ENCODE measurements at places on chromosomes 2 and 18. TPM values are rescaled to one million over a fixed set of nuclear protein-coding genes. Genes with fewer than 3 reads are reported as not detected.

Gene PCARE
- under 0.01 TPM for total RNA-seq

Gene APOB
- total RNA-seq = not detected

Gene DOK6
- total RNA-seq = 2.1 TPM

Gene MSTN
- 0.08 TPM for total RNA-seq

Gene TTL
- 33.6 TPM for total RNA-seq

Gene CROCC2
- 0.41 TPM for total RNA-seq

Gene CYTIP
- 0.82 TPM for total RNA-seq

Gene REEP1
- not detected for total RNA-seq

Gene CDH19
- total RNA-seq = not detected

Gene NLRC4
- not detected for total RNA-seq

Gene ALLC
- total RNA-seq = not detected

Gene CD226
- 0.99 TPM for total RNA-seq

Gene ZNF892
- total RNA-seq = 4.9 TPM

Gene SMYD1
- not detected for total RNA-seq

Gene MAP2
- 2.1 TPM for total RNA-seq

Gene CRYBA2
- total RNA-seq = not detected

Gene LYG1
- total RNA-seq = 0.09 TPM

Gene ANKRD53
- 6.5 TPM for total RNA-seq

Gene TDRD15
- total RNA-seq = not detected

Gene ALPP
- not detected for total RNA-seq

Gene FHL2
- total RNA-seq = 92.4 TPM

Gene SLC35F5
- total RNA-seq = 164 TPM

Gene FKBP7
- 109 TPM for total RNA-seq

Gene DSG3
- 0.16 TPM for total RNA-seq

Gene ESCO1
- 15.6 TPM for total RNA-seq

Gene PTPN2
- total RNA-seq = 29.4 TPM

Gene TSHZ1
- total RNA-seq = 5.2 TPM

Gene HRH4
- under 0.01 TPM for total RNA-seq

Gene SATB2
- total RNA-seq = 2.3 TPM

Gene FSHR
- total RNA-seq = not detected

Gene TMEM18
- total RNA-seq = 24.1 TPM

Gene SNORC
- 0.72 TPM for total RNA-seq

Gene FAHD2B
- 2.5 TPM for total RNA-seq

Gene GKN1
- total RNA-seq = not detected

Gene ZNG1B
- 41.0 TPM for total RNA-seq

Gene SUMO1
- 68.5 TPM for total RNA-seq

Gene SCN3A
- 3.1 TPM for total RNA-seq

Gene PREB
- total RNA-seq = 46.0 TPM

Gene RBFA
- 20.1 TPM for total RNA-seq

Data from fibroblast of the aortic adventitia (primary cell).